ENCODE measurements at places on chromosomes 11 and 22.

GRCh38 chr22:22681221-22681739, 36.9 kb downstream of the GGTLC2 start:
- H3K36me3 ChIP-seq, result no peaks in the 10 kb centered on the region
- no peak for DNase-seq
- H3K4me1 ChIP-seq, result no peaks in the 10 kb centered on the region
- no peak overlapping the region for H3K27ac ChIP-seq
- H3K27me3 ChIP-seq, result peaks cover 3% of the 10 kb centered on the region

DNA sequence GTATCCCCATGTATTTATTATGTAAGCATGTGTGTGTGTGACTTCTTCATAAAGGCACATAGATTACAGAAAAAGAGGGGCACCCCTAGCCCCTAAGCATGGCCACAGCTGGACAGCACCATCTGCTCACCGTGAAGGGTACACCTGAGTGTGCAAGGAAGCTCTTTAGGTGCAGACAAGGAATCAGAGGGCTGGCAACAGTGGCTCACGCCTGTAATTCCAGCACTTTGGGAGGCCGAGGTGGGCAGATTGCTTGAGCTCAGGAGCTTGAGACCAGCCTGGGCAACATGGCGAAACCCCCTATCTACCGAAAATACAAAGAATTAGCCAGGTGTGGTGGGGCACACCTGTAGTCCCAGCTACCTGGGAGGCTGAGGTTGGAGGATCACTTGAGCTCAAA, 56.3 kb downstream of the DGCR2 start:
- no peak for DNase-seq
- H3K27me3 ChIP-seq, result no peaks in the 10 kb centered on the region
- peaks cover 2% of the 10 kb centered on the region for H3K36me3 ChIP-seq
- H3K27ac ChIP-seq, result no peak overlapping the region
- H3K4me3 ChIP-seq, result no peak overlapping the region

GRCh38 chr22:22590136-22590891, 31.2 kb upstream of the PRAME start:
- no peak overlapping the region for H3K4me3 ChIP-seq
- H3K36me3 ChIP-seq, result no peaks in the 10 kb centered on the region
- no peak for DNase-seq
- no peaks in the 10 kb centered on the region for H3K4me1 ChIP-seq

- no peak for DNase-seq
- no peaks in the 10 kb centered on the region for H3K27me3 ChIP-seq
- no peak overlapping the region for H3K4me3 ChIP-seq
- no peaks in the 10 kb centered on the region for H3K4me1 ChIP-seq
- no peak overlapping the region for H3K27ac ChIP-seq
These were observed 661.4 kb downstream of the CNTN5 start for GRCh38 chr11:99682171-99682570.

GRCh38 chr22:41561788-41562187, 978 bp downstream of the CSDC2 start:
- no peaks in the 10 kb centered on the region for H3K27me3 ChIP-seq
- peaks cover 64% of the 10 kb centered on the region for H3K4me1 ChIP-seq
- H3K4me3 ChIP-seq, result peak overlapping the region; percentile 55
- no peak overlapping the region for H3K27ac ChIP-seq
- DNase-seq, result no peak

DNA sequence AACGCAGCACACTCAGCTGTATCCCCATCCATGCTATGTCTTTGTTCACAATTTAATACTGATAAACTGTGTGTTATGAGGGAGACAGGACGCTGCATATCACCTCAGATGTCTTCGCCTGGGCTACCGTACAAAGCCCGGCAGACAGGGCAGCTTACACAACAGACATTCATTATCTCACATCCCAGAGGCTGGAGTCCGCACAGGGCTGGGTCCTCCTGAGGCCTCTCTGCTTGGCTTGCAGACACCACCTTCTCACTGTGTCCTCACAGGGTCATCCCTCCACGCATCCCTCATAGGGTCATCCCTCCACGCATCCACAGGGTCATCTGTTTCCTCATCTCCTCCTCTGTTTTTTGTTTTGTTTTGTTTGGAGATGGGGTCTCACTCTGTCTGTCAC, 61.2 kb downstream of the SHANK2 start:
- no peak for DNase-seq
- no peaks in the 10 kb centered on the region for H3K4me1 ChIP-seq
- no peaks in the 10 kb centered on the region for H3K27me3 ChIP-seq
- no peak overlapping the region for H3K27ac ChIP-seq

GRCh38 chr11:3904228-3904627, 48.8 kb downstream of the STIM1 start:
- DNase-seq, result no peak
- H3K27me3 ChIP-seq, result no peaks in the 10 kb centered on the region
- no peak overlapping the region for H3K27ac ChIP-seq
- H3K4me1 ChIP-seq, result peaks cover 7% of the 10 kb centered on the region

- H3K4me1 ChIP-seq, result peaks cover 16% of the 10 kb centered on the region
- no peak overlapping the region for H3K4me3 ChIP-seq
- no peaks in the 10 kb centered on the region for H3K36me3 ChIP-seq
- H3K27me3 ChIP-seq, result peaks cover 3% of the 10 kb centered on the region
- DNase-seq, result no peak
These were observed 129.9 kb downstream of the CTTN start for GRCh38 chr11:70528046-70528793.

- no peak overlapping the region for H3K4me3 ChIP-seq
- no peak for DNase-seq
- H3K27ac ChIP-seq, result no peak overlapping the region
These were observed 538.1 kb upstream of the API5 start for GRCh38 chr11:42773729-42774128.

DNA sequence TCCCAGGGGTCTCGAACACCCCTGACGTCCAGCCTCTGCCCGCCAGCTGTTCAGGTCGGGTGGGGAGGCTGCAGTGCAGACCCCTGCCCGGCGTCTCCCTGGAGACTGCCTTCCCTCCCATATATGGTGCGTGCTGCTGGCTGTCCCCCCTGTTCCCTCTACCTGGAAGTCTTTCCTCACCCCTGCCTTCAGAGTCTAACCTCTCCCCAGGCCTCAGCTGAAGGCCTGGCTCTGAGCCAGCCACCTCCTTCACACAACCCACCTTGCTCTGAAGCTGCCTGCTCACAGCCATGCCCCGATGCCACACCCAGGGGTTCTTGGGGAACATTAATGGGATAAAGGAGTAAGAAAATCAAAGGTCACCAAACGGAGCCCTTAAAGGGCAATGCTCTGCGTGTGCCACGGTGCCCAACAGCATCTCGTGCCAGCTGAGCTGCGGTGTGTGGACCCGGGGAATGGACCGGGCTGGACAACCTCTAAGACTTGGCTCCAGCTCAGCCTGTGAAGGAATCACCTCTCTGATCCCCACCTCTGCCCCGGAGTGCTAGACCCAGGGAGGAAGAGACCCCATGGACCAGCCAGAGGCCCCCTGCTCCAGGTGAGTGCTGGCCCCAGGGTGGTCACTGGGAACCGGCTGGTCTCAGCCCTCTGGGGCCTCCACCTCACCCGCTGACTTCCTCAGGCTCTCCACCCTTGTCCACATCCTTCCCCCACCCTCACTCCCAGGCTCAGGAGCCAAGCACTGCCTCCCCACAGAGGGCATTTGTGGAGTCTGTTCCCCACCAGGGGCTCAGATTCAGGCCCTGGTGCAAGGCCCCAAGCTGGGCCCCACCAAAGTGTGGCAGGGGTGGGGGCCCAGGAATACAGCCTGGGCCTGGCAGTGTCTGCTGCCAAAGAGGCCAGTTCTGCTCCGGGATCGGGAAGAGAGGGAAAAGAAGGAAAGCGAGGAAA, at the start of gene NLRP6:
Gene NLRP6 (plus strand): TSS at position 407 of the 951 bp plus-strand sequence. CDS start 163 bp downstream, at position 570.
- no peak within 1 kb of the TSS for H3K4me3 ChIP-seq
- no peak within 1 kb of the TSS for H3K27ac ChIP-seq
- no peaks in the 10 kb centered on the region for H3K4me1 ChIP-seq
- H3K36me3 ChIP-seq, result no peaks in the 10 kb centered on the region
- H3K27me3 ChIP-seq, result peaks cover 60% of the 10 kb centered on the region

GRCh38 chr22:19393704-19394103, 37.8 kb downstream of the HIRA start:
- H3K27ac ChIP-seq, result no peak overlapping the region
- H3K27me3 ChIP-seq, result no peaks in the 10 kb centered on the region
- no peak for DNase-seq

DNA sequence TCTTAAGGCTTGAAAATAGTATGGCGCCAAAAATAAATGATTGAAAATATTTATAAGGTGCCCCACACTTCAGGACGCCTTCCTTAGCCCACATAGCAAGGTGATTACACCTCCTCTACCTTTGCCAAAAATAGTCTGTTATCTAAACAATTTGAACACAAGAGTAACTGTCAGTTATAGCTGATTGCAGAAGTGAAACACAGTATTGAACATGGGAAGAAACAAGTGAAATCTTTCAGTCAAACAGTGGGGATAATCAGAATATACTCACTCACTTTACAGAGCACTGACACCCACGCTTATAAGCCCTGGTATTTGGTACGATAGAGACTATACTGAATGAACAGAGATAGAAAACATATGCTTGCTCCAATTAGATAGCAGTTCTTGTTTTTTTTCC, 203.1 kb downstream of the RAB38 start:
- no peak overlapping the region for H3K4me3 ChIP-seq
- no peaks in the 10 kb centered on the region for H3K4me1 ChIP-seq
- H3K27ac ChIP-seq, result no peak overlapping the region
- no peak for DNase-seq

GRCh38 chr11:8787372-8787771, 104.8 kb downstream of the RPL27A start:
- no peaks in the 10 kb centered on the region for H3K4me1 ChIP-seq
- no peaks in the 10 kb centered on the region for H3K27me3 ChIP-seq
- no peak overlapping the region for H3K27ac ChIP-seq

GRCh38 chr11:27179334-27179733, 138.7 kb downstream of the BBOX1 start:
- DNase-seq, result no peak
- H3K4me3 ChIP-seq, result no peak overlapping the region
- H3K4me1 ChIP-seq, result no peaks in the 10 kb centered on the region

DNA sequence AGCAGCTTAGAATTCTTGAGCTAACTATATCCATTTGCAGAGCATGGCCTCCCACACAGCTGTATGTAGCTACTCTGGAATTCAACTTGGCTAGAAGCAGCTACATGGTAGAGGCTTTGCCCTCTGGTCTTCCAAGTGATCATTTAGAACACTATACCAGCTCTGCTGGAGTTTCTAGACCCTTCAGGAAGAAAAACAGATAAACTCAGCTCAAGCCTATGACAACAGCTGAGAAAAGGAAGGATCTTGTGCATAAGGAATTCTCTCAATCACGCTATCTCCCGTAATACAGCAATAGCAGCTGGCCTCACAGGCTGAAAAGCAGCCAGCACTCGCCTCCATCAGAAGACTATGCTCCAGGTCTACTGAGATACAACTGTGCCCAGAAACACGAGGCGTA, 50.6 kb upstream of the APOA1 start:
- DNase-seq, result peak; percentile 67
- H3K36me3 ChIP-seq, result no peaks in the 10 kb centered on the region
- no peak overlapping the region for H3K27ac ChIP-seq
- peaks cover 11% of the 10 kb centered on the region for H3K4me1 ChIP-seq

DNA sequence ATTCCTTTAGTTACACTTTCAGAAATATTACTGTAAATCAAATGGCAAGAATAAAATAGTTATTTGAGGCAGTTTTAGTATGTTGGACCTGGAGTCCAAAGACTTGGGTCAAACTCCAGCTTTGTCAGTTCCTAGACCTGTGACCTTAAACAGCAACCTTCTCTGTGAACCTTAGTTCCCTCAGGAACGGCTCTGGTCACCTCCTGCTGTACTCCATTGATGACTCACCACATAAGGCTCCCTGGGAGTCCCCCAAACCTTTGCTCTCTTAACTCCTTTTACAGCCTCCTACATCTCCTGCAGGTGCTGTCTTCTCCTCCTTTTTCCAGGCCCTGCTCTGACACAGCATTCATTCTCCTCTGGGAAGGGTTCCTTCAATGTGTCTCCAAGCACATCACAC, 29.1 kb downstream of the LIMK2 start:
- peaks cover 54% of the 10 kb centered on the region for H3K4me1 ChIP-seq
- H3K4me3 ChIP-seq, result no peak overlapping the region
- DNase-seq, result peak; percentile 30
- H3K27me3 ChIP-seq, result no peaks in the 10 kb centered on the region

Data from astrocyte (in vitro differentiated cells and primary cell).